ENCODE measurements at places on chromosomes 1 and 21.

- DNase-seq = no peak
Measured at GRCh38 chr21:45724994-45725843, 81.7 kb downstream of the PCBP3 start.

- DNase-seq = no peak
Measured at GRCh38 chr1:205680073-205680851, at the start of gene SLC45A3. SLC45A3 (minus strand) TSS chr1:205680509; CDS start chr1:205664656, 15,853 bp downstream.

GRCh38 chr1:2890221-2890850, 88.8 kb upstream of the TTC34 start:
- no peak for DNase-seq

DNA sequence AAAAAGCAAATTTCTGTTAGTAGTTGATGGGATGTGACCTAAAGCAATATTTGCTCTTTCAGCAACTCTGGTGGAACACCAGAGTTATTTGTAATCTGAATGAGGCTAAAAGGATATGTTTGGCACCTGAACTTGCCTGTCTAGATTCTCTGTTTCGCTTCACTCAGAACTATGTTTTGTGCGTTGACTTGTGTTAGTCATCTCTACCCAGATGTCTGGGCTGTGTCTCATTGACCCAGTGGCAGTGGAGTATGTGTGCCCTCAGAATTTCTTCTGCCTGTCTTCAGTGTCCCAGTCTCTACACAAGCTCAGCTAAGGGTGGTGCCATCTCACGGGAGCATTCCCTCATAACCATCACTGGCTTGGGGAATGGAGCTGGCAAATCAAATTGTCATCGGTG, 13.9 kb downstream of the KCNK1 start:
- DNase-seq = no peak

- no peak for DNase-seq
Measured at GRCh38 chr1:50369830-50370229, 53.4 kb downstream of the DMRTA2 start.

DNA sequence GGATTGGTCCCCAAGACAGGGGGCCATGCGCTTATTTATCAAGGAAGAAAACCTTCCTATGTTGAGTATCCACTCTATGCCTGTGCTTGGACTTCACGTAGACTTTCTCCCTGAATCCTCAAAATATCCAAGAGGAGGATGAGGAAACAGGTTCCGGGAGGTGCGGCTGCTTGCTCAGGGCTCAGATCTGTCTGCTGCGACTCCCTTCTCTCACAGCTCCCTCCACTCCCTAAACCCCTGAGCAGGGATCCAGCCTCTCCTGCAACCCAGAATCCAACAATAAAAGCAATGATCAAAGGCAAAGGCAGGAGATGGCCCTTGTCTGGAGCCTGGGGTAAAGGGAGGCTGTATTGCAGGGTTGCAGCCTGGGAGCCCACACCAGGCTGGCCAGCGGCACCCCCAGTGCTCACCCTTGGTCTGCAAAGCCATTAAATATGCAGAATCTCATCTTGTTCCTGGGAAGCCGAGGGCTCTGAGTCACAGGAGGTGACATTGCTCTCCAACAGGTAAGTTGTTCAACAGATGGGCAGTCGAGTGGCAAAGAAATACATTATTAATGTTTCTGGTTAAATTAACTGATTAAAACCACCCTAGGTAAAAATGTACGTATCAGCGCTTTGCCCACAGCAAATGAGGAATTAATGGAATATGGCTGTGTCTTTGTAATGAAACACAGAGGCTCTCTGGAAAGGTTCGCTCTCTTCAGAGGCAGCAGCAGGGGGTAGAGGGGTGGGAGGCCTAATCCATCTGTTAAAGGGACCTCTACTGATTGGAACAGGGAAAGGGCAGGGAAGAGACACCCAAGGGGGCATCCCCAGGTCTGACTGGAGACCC, 111.5 kb downstream of the GRIK3 start:
- no peak for DNase-seq

GRCh38 chr1:95388031-95388430, 154.0 kb downstream of the RWDD3 start:
- DNase-seq = no peak

GRCh38 chr1:26959722-26960624, at the start of gene KDF1:
KDF1 (minus strand) TSS chr1:26960468; CDS start chr1:26952380, 8,088 bp downstream.
- DNase-seq = no peak

DNA sequence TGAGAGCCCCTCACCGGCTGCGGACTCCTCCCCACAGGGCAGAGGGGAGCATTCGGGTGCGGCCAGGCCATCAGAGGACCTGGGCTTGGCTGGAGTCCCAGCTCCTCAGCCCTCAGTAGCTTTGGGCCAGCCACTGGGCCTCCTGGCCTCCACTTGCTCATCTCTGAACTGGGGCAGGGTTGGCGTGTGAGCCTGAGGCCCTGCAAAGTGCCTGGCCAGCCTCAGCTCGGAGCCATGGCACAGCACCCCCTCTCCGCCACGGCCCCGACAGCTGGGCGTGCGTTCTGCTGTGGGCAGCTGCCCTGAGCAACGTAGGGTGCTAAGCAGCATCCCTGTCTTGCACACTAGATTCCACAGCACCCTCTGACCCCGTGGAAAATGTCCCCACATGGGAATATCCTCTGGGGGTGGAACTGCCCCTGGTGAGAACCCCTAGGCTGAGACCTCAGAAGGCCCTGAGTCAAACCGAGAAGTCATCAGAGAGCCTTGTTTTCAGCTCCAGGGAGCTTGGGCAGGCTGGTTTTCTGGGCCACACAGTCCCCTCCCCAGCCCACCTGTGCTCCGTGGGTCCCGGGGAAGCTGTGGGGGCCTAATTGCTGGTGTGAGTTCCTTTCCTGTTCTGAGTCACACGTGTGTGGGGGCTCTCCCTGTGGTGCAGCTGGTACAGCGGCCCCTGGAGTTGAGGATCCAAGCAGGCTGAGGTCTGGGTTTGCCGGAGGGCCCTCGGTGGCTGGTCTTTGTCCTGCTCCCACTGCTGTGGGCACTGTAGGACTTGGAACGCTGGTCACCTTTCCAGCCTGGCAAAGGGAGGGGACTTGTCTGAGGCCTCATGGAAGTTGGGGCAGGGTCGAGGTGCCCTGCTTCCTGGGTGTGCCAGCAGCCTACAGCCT, 24.5 kb downstream of the TP73 start:
- no peak for DNase-seq

DNA sequence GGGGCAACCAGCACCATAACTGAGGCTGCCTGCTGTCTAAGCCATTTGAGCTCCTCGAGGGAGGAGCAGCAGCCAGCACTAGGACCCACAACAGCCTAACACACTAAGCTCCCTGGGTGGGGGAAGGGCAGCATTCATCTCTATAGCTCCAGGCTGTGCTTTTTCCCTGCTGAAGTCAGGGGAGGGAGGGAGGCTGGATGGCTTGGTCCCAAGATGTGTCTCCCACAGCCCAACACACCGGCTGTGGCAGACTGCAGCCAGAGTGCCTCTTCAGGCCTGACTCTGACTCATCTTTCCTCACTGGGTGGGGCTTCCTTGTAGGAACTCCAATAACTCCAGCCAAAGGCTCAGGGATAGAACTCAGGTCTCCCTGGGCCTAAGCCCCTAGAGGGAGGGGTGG, 296.3 kb downstream of the PRDM2 start:
- no peak for DNase-seq

DNA sequence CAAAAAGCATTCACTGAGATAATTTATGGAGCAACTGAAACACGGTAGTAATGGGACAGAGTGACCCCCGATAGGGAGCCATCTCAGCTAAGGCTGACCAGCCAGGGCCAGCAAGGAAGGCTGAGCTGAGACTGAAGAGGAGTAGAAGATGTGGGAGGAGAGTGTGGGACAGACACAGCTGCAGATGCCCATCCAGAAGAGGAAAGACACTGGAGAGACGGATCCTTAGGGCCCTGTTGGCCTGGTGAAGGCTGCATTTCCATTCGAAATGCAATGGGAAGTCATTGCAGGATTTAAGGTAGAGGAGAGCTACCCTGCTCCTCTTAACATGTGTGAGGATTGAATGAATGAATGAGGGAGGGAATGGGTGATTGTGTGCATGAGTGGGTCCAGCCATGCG, 44.0 kb upstream of the LRP8 start:
- no peak for DNase-seq

DNA sequence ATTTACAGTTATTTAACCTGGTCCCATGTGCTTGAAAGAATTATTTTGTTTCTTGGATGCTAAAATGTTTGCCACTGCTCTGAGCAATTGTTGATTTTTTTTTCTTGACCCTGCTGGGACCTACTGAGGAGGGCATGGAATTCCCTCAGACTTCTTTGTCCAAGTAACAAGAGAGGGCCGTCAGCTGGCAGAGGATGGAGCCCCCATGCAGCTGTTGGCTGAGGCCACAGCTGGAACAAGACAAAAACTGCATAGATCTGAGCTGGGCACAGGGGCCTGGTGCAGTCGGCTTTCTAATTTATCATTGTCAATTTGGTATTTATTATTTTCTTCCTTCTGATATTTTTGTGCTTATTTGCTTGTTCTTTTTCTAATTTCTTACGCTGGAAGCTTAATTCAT, 39.6 kb upstream of the ABCG1 start:
- DNase-seq = no peak

- no peak for DNase-seq
Measured at GRCh38 chr21:42468491-42469131, 27.4 kb downstream of the RSPH1 start.

DNA sequence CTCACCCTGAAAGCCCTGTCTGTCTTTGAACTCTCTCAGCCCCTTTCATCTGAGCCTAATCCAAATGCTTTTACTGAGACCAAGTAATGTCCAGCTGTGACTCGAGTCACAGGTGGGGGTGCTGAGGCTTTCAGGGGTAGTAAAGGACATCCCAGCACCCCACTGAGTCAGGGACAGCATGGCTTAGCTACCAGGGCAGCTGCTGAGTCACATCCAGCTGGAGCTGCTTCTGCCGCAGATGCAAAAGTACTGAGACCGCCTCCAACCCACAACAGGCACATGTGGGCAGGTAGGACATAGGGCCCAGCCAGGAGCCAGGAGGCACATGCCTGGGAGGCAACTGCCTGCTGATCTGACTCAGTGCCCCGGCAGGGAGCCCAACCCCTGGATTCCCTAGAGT, 6.7 kb upstream of the VSIG8 start:
- no peak for DNase-seq

DNA sequence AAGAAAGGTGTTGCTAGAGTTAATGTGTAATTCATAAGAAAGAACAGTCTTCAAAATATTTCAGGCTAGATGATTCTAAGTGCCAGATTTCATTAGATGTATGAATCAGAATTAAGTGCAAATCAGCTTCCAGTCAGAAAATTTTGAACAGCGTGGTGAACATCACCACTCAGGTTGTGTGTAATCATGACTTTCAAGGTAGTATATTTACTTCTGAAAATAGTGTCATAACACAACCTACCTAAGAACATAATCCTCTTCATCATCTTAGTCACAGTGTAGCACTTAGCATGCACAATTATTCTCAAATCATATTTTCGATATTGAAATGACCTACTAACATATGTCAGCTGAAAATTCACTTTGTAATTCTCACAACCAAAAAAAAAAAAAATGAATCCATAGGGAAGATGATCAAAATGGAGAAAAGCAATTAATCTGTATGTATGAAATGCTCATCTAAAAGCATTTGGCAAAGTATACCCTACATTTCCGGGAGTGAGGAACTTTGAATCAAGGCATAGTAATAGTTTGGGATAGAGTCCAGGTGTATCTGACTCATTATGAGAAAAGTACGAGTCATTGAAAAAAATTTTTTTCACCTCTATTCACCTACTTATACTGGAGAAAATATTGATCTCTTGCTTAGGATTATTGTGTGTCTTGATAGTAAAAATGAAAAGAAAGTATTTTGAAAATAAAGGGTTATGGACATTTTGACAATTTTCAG, 221.8 kb upstream of the CHRM3 start:
- DNase-seq = no peak

DNA sequence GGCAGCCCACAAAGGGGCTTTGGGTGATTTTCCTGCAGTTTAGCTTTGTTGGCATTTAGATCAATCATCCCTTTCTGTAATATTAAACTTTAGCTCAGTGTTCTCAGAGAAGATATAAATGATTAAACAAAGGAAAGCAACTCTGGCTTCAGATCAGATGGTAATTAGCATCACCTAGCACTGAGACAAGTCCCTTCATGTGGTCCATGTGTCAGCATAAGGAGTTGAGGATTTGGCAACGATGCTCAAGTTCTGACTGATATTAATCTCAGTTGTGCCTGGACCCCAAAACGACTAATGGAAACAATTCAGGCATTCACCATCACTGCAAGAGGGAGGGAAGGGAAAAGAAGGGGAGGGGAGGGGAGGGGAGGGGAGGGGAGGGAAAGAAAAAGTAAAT, 60.4 kb downstream of the SEC16B start:
- DNase-seq = no peak

GRCh38 chr1:15345705-15346345, 63.9 kb upstream of the EFHD2 start:
- DNase-seq = no peak

- DNase-seq = no peak
Measured at GRCh38 chr1:19651141-19651737, 7.1 kb downstream of the NBL1 start.

- no peak for DNase-seq
Measured at GRCh38 chr21:31176080-31176551, 137.8 kb upstream of the KRTAP19-8 start.

GRCh38 chr1:18581420-18581880, 49.2 kb upstream of the PAX7 start:
- DNase-seq = no peak

GRCh38 chr21:32886339-32886738, 114.8 kb upstream of the PAXBP1 start:
- no peak for DNase-seq

- no peak for DNase-seq
Measured at GRCh38 chr1:61441723-61442262, 283.1 kb downstream of the TM2D1 start.

DNA sequence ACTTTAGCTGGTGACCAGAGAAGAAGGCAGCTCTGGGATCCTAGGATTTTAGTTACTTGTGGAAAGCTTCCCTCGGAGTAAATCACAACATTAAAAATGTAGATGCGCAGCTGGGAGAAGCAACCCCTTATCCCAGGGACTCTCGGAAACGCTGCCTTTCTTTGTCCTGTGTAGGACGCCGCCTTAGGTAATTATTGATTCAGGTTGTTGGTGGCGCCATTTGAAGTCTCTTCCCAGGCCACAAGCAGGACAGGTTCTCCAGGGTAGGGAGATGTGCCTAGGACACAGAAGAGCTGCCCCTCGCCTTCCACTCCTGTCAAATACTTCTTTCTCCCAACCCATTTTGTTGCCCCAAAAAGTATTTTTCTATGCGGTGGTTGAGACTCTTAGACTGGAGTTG, 10.3 kb downstream of the SLC37A1 start:
- no peak for DNase-seq

DNA sequence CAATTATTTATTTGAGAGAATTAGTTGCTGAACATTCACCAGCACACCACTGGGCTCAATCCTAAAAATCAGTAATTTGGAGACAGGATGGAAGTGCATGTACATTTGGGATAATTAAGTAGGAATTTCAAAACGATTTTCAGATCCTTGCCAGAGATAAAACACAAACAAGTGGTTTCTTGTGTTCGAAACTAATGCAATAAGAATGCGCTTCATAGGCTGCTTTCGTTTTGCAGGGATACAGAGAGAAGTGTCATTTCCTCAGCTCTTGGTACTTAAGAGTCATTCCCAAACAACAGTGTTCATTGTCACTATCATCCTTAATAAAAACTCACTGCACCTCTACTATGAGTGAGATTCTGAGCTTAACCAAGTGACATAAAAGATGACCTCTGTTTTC, 20.6 kb upstream of the USP24 start:
- DNase-seq = no peak

GRCh38 chr1:221310180-221310579, 430.9 kb downstream of the HLX start:
- no peak for DNase-seq

Measured in anterior cingulate cortex (tissue), 58 donors.